ENCODE measurements at places on chromosomes 12 and 14.
A peak's percentile ranks its signal among the peaks of the same experiment; 100 is the strongest.

GRCh38 chr14:81211844-81212243 lies 8.9 kb downstream of the GTF2A1 start:
- peak; percentile 44 for DNase-seq

DNA sequence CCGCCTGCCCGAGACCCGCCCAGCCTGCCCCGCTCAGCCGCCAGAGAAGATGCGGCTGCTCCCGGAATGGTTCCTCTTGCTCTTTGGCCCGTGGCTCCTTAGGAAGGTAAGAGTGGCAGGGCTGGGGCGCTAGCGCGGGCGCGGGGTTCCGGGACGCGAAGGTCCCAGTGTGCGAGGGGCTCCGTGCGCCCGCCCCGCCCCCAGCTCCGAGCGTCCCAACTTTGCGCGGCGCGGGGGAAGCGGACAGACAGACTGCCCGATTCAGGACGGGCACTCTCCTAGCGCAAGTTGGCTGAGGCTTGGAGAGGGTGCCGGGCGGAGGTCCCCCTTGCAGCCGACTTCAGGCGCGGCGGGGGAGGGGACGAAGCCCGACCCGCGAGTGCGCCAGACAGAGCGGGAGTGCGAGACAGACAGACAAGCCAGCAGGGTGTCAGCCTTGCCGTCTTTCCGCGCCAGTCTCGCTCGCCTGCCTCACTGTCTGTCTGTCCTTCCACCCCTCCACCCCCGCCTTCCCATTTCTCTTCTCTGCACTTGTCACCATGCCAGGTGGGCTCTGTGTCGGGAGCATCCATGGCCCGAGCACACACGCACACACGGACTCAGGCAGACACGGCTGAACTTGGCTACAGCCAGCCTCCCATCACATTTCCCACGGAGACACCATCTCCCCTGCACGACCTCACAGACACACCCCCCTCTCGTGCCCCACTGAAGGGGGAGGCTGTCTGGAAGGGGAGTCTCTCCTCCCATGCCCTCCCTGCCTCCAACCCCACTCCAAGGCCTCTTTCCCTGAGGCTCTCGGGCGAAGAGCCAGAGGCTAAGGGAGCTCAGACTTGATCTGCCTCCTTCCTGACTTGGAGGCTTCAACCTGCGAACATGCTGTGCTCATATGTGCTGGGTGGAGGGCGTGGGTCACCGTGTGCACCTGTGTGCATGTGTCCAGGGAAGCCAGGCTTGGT lies 606 bp downstream of the NXPH4 start:
- peak; percentile 48 for DNase-seq

GRCh38 chr14:38120109-38120508 lies 87.6 kb upstream of the SSTR1 start:
- no peak for DNase-seq

DNA sequence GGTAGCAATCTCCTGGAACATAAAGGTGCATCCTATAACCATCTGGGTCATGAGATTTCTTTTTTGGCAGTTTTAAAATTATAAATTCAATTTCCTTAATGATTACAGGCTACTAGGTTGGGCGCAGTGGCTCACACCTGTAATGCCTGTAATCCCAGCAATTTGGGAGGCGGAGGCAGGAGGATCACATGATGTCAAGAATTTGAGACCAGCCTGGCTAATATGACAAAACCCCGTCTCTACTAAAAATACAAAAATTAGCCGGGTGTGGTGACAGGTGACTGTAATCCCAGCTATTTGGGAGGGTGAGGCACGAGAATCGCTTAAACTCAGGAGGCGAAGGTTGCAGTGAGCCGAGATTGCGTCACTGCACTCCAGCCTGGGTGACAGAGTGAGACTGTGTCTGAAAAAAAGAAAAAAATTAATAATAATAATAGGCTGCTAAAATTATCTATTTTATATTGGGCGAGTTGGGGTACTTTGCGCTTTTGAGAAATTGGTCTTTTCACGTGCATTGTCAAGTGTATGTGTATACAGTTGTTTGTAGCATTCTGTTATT lies 17.2 kb upstream of the ARF6 start:
- DNase-seq: no peak

- DNase-seq: no peak
These were observed 1655.3 kb upstream of the FLRT2 start for GRCh38 chr14:83874662-83875061.

GRCh38 chr12:82329508-82329907 lies 28.7 kb downstream of the CCDC59 start:
- no peak for DNase-seq

DNA sequence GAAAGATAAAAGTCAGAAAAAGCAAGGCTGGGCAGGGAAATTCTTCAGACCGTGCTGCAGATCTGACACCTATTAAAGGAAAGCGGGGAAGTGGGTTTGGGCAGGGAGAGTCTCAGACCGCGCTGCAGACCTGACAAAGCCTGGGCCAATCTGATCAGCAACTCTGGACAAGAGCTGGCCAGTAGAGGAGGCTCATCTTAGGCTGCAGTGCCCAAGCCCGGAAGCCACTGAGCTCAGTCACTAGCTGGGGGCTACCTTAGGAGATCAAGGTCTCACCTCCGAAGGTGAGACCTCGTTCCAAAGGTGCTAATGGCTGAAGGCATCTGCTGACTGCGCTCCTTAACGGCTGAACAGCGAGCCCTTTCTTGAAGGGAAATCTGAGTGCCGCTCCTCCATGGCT lies 60.2 kb downstream of the SINHCAF start:
- no peak for DNase-seq

DNA sequence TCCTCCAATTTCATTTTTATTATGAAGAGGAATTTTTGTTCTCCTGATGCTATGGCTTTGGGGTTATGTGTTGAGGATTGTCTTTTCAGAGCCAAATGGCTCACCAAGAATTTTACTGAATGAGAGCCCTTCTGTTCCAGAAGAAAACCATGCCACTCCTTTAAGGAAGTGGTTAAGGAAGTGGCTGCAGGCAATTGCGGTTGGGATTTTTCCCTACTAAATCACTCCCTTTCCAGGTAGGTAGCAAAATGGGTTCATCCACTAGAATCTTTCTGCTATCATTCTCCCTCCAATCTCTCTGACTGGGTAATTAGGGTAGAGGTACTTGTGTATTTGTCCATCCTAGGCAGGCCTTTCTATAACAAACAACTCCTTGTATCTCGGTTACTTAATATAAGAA lies 163.1 kb downstream of the TTC8 start:
- DNase-seq: no peak

DNA sequence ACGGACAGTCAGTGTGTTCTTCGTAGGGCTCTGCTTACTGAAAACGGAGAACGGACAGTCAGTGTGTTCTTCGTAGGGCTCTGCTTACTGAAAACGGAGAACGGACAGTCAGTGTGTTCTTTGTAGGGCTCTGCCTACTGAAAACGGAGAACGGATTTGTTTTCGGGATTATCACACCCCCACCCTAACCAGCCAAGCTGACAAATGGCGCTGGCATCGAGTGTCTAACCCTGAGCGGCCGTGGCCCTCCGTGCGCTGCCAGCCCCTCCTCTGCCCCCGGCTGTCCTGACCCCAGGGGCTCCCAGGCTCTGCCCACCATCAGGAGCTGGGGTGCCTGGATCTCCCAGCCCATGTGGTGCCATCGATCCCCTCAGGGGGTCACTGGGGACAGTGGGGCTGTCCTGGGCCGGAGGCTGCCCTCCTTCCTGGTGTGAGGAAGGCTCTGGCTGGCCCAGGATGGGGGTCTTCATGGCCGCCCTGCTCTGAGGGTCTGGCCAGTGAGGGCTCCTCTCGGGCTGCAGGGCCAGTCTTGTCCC lies 57.3 kb downstream of the FBRSL1 start:
- DNase-seq: no peak

GRCh38 chr14:51738754-51739153 lies 87.0 kb downstream of the FRMD6 start:
- no peak for DNase-seq

GRCh38 chr12:110337912-110338710 lies 57.1 kb downstream of the ATP2A2 start:
- DNase-seq: no peak

DNA sequence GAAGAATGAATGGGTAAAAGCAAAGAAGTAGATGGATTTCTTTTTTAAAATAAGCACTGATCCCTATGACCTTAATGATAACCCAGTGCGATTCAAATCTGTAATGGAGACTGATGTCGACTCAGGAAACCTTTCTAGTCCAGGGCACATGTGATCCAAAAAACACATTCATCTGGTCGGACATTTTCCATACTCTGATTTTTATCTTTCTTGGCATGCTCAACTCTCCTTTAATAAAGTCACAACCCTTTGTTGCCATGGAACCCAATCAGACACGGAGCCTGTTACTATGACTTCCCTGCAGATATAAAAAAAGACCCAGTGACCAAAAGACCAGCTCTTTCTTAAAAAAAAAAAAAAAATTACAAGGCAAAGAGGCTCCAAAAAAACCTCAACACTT lies 27.9 kb downstream of the TMCC3 start:
- peak; percentile 66 for DNase-seq

GRCh38 chr14:59377491-59377890 lies 87.7 kb downstream of the GPR135 start:
- no peak for DNase-seq

- DNase-seq: no peak
These were observed 222.6 kb downstream of the NUAK1 start for GRCh38 chr12:105915997-105916759.

GRCh38 chr12:89176676-89177075 lies 175.6 kb downstream of the DUSP6 start:
- no peak for DNase-seq

GRCh38 chr12:40911676-40912075 lies 219.4 kb downstream of the CNTN1 start:
- DNase-seq: no peak

- no peak for DNase-seq
These were observed 34.2 kb upstream of the PLEKHA5 start for GRCh38 chr12:19095331-19095730.

- peak; percentile 70 for DNase-seq
These were observed 123.3 kb downstream of the SSPN start for GRCh38 chr12:26318661-26319068.

GRCh38 chr12:33000016-33000415 lies 103.4 kb upstream of the PKP2 start:
- DNase-seq: no peak

DNA sequence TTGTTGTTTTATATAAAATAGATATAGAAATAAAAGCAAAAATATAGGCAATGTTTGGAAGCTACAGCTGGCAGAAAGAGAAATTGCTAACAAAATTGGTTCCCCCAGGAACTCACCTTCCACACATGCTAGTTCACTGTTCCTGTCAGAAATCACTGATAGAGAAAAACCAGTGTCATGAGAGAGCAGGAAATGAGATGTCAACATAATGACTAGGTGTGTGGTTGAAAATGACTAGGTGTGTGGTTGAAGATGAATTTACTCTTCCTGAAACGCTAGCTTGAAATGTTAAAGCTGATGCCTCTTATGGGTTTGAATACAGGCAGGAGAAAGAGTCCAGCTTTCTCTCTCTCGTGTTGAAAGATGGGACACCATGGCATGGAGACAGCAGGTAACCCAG lies 216.3 kb downstream of the C12orf42 start:
- DNase-seq: no peak

- DNase-seq: no peak
These were observed 469.6 kb downstream of the NPAS3 start for GRCh38 chr14:33408291-33408690.

DNA sequence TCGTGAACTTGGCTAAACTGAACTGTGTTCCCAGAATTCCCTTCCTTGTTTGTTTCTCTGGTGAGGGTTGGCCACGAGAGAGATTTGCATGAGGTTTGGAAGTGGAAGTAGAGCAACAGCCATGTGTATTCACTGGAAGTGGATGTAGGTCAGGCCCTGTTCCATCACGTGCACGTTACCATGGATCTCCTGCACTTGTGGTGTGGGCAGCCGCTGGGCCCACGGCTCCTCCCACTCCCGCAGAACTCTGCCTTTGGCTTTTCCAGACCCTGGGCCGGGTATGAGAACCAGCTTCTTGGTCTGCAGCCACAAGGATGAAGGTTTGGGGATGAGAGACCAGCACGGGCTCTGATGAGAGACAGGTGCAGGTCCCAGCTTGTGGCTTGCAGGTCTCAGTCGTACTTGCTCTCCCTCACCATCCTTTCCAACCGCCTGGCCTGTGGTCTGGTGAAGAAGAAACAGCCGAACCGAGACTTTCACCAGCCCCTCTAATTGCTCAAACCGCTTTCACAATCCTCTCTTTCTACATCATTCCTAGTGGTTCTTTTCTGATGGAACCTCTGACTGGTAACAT lies 94.9 kb downstream of the DUSP16 start:
- DNase-seq: no peak

DNA sequence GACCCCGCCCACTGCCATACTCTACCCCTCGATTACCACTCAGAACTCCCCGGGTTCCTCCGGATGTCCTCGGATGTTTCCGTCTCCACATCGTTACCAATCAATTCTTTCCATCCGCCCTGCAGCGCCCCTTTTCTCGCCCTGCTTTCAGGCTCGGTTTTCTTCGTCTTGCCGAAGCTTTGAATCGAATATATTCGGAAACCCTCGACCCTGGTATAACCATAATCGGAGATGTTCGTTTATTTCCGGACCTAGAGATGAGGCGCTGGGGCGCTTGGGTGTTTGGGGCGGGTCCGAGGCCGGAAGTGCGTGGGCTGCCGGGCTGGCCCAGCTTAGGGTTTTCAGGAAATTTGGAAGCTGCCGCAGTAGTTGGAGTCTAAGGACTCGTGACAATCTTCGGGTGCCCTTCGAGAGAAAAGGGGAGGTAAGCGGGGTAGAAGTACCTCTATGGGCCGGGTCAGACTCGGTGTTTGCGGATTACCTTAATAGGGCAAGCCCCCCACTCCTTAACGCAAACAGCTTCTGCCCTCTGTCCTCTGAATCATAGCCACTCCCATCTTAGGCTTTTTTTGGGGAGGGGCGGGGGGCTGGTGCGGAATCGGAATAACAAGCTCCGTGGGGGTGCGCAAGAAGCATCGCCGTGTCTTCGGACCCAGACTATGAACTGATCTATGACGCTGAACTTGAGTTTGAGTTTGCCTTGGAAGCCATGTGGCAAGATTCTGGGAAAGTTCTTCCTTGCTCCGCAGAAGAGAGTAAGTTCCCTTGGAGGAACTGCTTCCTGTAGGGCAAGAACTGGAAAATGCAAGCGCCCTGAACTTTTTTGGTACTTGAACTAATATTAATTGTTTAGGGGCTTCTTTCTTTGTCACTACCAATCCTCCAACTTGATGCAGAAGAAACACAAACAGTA lies at the start of gene C14orf119:
C14orf119 (plus strand) TSS at position 310 of the 913 bp plus-strand sequence. CDS start 2,154 bp downstream, outside the sequence.
- peak; percentile 100 for DNase-seq

- peak; percentile 87 for DNase-seq
These were observed 934 bp upstream of the ZC2HC1C start for GRCh38 chr14:75068294-75069120.

Data from fibroblast of the aortic adventitia (primary cell).